ENCODE measurements at places on chromosomes 7 and 10.
A peak's percentile ranks its signal among the peaks of the same experiment; 100 is the strongest.

DNA sequence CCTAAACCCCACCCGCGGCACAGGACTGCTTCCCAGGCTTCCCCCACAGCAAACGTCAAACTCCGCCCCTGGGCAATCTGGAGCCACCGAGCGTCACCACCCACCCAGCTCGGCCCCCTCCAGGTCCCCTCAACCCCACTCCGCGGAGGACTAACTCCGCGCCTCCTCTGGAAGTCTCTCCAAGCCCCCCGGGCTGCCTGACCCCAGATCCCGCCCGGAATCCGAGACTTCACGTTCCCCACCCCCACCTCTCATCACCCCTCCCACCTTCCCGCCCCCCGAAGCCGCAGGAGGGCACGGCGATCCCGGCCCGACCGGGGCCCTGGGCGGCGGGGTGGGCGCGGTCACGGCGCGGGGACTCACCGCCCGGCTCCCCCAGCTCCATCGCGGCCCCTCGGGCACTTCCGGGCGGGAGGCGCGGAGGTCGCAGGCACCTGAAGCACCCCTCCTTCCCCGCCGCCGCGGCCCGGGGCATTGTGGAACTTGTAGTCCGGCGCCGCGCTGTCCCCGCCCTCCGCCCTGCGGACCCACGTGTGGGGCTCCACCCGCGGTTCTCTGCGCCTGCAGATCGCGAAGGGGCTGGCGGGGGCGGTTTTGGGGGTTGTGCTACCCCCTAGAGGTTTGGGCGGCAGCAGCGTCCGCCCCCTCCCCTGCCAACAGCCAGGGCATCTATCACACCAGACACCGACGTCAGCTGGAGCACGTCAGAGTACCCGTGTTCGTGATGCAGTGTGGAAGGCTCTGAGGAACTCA lies at the start of gene TMUB1:
TMUB1 (minus strand) TSS at position 423 of the 753 bp plus-strand sequence. CDS start 930 bp downstream, outside the sequence.
- no peak for DNase-seq

GRCh38 chr10:80000541-80000940 lies 51.6 kb upstream of the SFTPD start:
- DNase-seq, result no peak

GRCh38 chr10:34341473-34341872 lies 473.6 kb downstream of the PARD3 start:
- no peak for DNase-seq

GRCh38 chr7:114930107-114930661 lies 8.3 kb downstream of the MDFIC start:
- no peak for DNase-seq

GRCh38 chr10:88097536-88097935 lies 234.1 kb downstream of the PTEN start:
- no peak for DNase-seq

DNA sequence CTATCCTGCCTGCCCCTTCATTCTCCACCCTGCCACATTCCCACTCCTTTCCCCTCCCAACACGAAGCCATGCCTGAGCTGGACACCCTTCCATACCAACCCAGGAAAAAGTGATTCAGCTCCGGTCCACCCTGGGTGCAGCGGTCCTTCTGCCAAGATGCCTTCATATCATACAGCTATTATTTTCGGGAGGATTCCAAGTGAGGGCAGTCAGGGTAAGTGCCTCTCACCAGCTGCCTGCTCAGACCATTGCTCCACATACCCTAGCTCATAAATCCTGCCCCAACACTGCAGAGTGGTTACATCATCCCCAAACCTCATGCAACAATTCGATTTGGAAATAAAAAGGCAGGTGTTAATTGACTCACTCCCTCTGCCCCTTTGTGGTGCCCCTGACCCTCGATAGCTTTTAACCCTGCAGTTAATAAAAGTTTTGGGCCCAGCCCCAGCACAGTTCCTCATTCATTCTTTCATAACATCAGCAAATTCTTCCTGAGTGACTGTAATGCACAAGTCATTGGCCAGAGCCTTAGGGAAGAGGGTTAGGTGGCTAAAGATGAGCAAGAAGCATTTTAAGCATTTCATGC lies 42.6 kb downstream of the ZNF503 start:
- DNase-seq, result peak; percentile 54

- DNase-seq, result no peak
These were observed 78.9 kb upstream of the GPR22 start for GRCh38 chr7:107390916-107391315.

DNA sequence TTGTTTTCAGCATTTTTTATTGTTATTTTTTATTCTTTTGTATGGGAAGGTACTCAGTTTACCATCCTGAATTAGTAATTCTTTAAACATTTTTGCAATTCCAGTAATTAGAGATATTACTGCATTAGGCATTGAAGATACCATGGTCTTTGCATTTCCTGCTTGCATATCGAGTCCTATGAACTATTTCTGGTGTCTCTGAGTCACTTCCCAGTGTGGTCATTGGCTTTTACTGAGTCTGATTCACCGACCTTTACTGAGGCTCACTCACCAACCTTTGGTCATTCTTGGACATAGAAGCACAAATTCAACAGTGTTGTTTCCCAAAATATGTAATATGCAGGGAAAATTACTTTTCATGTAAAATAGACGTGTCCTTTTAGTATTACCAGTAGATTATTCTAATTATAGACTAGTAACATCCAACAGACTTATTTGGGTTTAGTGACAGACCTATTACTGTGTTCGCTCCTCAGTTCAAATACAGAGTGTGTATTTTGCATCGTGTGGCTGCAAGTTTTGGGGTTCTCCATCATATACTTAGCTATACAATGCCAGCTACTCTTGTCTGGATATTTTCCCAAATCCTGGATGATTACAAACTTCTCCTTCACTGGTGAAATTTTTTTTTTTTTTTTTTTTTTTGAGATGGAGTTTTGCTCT lies 180.7 kb upstream of the PRSS1 start:
- peak; percentile 33 for DNase-seq

DNA sequence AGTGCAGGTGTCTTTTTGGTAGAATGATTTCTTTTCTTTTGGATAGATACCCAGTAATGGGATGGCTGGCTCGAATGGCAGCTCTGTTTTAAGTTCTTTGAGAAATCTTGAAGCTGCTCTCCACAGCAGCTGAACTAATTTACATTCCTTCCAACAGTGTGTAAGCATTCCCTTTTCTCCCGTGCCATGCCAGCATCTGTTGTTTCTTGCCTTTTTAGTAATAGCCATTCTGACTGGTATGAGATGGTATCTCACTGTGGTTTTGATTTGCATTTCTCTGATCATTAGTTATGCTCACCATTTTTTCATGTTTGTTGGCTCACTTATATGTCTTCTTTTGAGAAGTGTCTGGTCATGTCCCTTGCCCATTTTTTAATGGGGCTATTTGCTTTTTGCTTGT lies 486.3 kb downstream of the GALNT17 start:
- DNase-seq, result no peak

DNA sequence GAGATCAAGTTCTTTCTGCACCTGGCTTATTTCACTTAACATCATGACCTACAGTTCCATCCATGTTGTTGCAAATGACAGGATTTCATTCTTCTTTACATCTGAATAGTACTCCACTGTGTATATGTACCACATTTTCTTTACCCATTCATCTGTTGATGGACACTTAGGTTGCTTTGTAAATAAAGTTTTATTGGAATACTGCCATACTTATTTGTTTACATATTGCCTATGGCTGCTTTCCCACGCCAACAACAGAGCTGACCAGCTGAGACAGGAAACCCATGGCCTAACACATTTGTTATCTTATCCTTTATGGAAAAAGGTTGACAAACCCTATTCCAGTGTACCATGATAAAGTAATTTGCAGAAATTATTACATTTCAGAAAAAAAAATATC lies 153.7 kb downstream of the GLI3 start:
- no peak for DNase-seq

GRCh38 chr10:86497621-86498020 lies 24.0 kb downstream of the WAPL start:
- DNase-seq, result no peak

DNA sequence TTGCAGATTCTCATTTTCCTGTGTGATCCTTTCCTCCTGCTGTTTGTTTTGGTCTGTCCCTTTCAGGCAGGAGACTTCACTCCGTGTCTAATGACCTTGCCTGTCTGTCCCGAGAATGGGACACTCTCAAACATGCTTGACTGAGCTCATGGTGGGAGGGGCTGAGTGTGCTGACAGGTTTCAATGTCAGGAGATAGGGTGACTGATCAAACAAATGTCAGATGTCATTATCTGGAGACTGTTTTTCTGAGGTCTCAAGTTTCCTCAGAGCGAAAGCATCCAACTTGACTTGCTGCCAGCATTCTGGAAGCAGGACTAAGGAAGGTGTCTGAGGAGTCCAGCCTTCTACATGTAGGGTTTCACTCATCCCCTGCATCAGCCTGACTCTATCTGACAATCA lies 228.8 kb upstream of the KIAA1217 start:
- DNase-seq, result no peak

- DNase-seq, result no peak
These were observed at the start of gene TAS2R3 for GRCh38 chr7:141763797-141764196. Gene TAS2R3, plus strand, starts transcription at chr7:141764097. Its CDS starts 62 bp downstream, at chr7:141764159.

- no peak for DNase-seq
These were observed 15.7 kb downstream of the NOLC1 start for GRCh38 chr10:102167861-102168260.

DNA sequence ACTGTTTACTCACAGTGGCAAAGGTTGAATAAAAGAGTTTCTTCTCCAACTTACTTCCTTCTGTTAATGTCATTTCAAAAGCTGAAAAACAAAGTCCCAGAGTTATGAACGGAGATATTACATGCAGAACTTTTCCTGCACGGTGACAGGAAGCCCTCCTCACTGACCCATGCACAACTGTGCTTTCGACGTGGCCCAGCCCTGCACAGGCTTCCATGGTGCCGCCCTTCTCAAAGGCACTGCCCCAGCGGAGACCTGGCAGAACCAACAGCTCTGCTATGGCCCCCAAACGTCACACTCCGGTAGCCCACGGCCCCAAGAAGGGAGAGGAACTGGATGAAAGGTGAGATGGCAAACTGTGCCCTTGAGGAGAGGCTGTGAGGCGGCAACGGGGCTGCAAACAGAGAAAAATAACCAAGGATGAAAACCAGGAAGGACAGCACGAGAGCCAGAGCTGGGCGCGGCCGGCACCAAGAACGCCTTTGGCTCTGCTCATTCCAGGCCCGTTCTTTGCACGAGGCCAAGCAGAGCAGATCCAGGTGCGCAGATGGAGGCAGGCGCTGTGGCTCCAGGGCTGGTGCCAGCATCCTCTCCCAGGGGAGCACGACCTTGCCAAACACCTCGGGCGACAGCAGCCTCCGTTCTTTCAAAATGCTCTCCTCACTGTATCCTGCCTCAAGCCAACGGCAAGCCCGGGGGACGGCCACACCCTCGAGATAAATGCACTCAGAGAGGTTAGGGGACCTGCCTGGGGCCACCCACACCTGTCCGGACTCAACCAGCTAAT lies 7.0 kb upstream of the FUOM start:
- DNase-seq, result no peak

GRCh38 chr10:101938305-101939007 lies 94.9 kb upstream of the KCNIP2 start:
- DNase-seq, result no peak

GRCh38 chr7:81641873-81642272 lies 128.0 kb downstream of the HGF start:
- DNase-seq, result no peak

DNA sequence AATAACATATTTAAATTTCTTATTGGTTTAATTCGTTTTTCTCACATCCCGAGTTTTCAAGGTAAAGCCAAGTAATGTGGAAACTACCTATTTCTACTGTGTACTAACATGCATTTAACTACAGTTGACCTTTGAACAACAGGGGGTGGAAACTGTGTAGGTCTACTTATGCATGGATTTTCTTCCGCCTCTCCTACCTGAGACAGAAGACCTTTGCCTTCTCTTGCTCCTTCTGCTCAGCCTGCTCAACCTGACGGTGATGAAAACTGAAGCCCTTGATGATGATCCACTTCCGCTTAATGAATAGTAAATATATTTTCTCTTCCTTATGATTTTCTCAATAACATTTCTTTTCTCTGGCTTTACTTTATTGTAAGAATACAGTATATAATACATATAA lies 18.5 kb downstream of the MEOX2 start:
- DNase-seq, result no peak

DNA sequence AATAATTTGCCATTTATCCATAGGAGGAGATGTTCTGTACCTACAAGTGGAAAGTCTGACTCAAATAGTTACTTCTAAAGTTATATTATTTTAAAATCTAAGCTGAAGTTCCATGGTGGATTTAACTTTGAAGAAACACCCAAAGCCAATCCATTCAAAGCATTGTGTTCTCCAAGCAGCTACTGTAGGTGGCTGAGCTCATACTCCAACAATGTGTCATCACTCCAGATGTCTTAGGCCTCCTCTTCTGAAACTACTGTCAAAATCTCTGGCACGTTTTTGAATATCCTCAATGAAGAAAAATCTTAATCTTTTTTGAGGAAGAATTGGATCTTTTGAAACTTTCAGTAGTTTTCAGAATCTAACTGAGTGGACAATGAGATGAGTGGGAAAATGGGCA lies 169.1 kb downstream of the PTEN start:
- no peak for DNase-seq

DNA sequence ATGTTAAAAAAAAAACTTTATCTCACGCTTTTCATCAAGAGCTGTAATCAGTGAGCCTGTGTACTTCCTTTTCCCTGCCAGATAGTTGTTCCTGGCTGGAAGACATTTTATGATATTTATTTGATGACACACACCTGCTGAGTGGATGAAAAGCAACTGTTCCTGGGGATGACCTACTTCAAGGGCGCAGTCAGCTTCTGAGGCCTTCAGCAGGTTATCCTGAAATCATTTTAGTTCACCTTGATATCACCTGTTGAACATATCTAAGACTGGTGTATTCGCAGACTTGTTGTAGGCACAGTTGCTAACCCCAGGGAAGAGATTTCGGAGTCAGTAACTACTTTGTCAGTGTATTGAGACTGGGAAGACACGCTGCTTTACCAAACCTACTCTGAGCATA lies 234.5 kb upstream of the TCF7L2 start:
- DNase-seq, result no peak

GRCh38 chr7:23467806-23468525 lies 2.3 kb downstream of the IGF2BP3 start:
- no peak for DNase-seq

GRCh38 chr7:143367972-143368371 lies 5.5 kb upstream of the FAM131B start:
- no peak for DNase-seq

Data from 8988T (cell line).